ENCODE measurements at places on chromosomes 7 and 10.

- DNase-seq, result no peak
Observed at GRCh38 chr10:111275091-111275490, 198.3 kb downstream of the ADRA2A start.

GRCh38 chr10:3484306-3485056 is 300.5 kb downstream of the KLF6 start:
- peak; percentile 46 for DNase-seq

DNA sequence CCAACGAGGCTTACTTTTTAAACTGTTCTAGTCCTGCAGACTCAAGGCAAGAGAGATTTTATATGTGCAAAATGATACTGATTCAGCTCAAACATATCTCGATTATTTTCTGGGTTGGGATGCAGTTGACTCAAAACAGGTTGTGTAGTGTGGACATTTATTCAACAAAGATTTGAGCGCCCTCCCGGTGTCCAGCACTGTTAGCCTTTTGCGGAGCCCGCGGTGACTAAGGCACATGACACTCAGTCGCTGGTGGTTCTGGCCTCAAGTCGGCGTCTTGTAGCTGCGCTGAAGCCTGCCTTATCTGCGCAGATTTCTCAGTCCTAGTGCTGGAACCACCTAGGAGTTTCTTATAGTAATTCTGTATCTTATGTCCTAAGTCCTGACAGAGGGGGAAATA is 938 bp upstream of the CADPS2 start:
- DNase-seq, result peak; percentile 72

- peak; percentile 64 for DNase-seq
Observed at GRCh38 chr7:98119256-98119918, 12.7 kb downstream of the LMTK2 start.

- DNase-seq, result peak; percentile 77
Observed at GRCh38 chr10:117936141-117936540, 110.6 kb downstream of the RAB11FIP2 start.

DNA sequence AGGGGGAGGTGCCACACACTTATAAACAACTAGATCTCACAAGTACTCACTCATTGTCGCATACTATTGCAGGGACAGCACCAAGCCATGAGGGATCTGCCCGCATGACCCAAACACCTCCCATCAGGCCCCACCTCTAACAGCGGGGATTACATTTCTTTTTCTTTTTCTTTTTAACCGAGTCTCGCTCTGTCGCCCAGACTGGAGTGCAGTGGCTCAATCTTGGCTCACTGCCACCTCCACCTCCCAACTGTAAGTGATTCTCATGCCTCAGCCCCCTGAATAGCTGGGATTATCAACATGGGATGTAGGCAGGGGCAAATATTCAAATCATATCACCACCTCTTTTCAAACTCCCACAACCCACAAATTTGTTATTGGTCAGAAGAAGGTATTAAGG is 76.7 kb downstream of the SKAP2 start:
- DNase-seq, result no peak

- DNase-seq, result no peak
Observed at GRCh38 chr10:125096371-125096770, 64.0 kb downstream of the CTBP2 start.

- no peak for DNase-seq
Observed at GRCh38 chr10:34826857-34827766, 12.0 kb upstream of the PARD3 start.

- peak; percentile 62 for DNase-seq
Observed at GRCh38 chr7:108190891-108191290, 60.7 kb upstream of the LAMB4 start.

DNA sequence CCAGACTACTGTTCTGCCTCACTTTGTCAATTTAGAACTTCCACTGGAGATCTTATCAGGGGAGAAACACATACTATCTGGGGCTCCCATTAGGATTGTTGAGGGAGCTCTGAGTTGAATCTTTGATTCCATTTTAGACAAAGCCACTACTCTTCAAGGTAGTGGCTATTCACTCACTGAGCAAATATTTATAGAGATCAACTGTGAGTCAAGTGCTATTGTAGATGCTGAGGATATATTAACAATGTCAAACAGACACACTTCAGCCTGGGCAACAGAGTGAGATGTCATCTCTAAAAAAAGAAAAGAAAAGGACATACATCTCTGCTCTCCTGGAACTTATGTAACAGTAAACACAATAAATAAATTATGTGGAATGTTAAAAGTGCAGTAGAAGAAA is 315.3 kb downstream of the PTEN start:
- DNase-seq, result no peak

- DNase-seq, result peak; percentile 88
Observed at GRCh38 chr10:72637398-72637857, 11.5 kb upstream of the MICU1 start.

DNA sequence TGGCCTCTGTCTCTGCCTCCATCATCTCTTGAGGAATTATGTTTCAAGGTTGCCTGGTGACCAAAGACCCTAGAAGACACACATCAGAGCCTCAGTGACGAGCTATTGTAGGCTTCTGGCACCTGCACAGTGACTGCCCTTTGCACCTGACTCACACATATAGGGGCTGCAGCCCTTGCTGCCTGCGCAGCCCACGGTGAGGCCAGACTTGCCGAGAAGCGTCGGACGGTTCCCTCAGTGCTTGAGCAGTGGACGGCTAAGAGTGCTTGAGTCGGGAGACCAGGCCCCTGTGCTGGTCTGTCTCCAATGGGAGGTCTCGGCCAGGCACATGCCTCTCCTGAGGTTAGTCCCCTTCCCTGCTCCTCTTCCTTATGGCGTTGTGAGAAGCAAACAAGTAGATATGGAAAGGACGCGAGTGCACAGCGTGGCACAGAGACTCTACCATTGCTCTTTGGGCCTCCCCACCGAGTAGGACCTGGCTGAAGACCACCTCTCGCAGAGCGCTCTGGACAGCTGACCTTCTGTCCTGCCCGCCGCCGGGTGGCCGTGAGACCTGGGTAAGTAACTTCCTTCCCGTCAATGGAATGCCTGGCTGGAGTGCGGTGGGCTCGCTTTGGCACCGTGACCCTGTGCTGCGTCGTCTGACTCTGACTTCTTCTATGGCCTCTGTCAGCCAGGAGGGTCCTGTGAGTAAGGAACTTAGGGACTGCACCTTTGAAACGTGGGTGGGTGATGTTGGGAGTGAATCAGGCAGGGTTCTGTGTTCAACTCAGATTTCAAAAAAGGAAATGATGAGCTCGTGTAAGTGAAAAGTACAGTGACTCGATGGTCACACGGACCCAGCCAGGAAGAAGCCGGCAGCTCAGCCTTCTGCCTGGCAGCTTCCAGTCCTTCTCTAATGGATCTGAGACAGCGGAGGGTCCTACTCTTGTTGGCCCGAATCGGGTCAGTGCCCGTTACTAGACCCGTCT is 33.7 kb downstream of the ZNF775 start:
- DNase-seq, result no peak

DNA sequence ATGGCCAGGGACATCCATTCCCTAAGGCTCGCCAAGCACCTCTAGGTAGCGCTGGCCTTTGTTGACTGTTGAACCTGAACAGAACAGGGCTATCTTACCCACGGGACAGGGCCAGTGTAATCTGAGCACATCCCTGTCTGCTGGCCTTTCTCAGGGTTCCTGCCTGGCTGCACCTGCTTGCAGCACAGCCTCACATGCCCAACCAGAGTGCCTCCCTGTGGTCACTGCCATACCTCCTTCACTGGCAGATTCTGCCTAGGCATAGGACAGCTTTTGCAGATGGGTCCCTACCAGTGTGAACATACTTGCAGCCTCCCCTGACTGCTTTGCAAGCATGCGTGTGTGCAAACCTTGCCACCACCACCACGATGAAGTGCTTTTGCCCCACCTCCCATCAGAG is 15.8 kb upstream of the LIPN start:
- DNase-seq, result no peak

DNA sequence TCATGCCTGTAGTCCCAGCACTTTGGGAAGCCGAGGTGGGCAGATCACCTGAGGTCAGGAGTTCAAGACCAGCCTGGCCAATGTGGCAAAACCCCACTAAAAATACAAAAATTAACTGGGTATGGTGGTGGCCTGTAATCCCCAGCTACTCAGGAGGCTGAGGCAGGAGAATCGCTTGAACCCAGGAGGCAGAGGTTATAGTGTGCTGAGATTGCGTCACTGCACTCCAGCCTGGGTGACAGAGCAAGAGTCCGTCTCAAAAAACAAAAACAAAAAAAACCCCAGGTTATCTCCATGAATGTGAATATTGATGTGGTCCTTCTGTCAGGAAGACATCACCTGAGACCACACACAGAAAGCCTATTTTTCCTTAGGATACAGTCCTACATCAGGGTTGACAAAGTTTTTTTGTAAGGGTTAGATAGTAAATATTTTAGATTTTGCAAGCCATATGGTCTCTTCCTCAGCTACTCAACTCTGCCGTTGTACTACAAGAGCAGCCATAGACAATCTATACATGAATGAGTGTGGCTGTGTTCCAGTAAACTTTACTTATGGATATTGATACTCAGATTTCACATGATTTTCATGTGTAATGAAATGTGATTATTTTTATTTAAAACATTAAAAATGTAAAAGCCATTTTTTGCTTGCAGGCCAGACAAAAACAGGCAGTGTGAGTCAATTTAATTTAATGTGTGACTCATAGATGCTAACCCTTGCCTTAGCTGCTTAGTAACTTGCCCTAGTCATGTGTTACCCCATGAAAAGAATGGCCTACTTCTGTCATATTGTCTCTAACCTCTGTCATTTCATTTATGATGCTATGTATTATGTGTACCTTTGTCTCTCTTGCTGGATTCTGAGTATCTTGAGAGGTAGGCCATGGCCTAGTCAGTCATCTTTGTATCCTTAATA is 78.1 kb downstream of the TPST1 start:
- peak; percentile 91 for DNase-seq

GRCh38 chr7:50558294-50559053 is 6.7 kb downstream of the DDC start:
- DNase-seq, result no peak

GRCh38 chr10:68462536-68462935 is 9.2 kb downstream of the DNA2 start:
- DNase-seq, result no peak

GRCh38 chr10:124319926-124320391 is 98.8 kb downstream of the OAT start:
- DNase-seq, result no peak

DNA sequence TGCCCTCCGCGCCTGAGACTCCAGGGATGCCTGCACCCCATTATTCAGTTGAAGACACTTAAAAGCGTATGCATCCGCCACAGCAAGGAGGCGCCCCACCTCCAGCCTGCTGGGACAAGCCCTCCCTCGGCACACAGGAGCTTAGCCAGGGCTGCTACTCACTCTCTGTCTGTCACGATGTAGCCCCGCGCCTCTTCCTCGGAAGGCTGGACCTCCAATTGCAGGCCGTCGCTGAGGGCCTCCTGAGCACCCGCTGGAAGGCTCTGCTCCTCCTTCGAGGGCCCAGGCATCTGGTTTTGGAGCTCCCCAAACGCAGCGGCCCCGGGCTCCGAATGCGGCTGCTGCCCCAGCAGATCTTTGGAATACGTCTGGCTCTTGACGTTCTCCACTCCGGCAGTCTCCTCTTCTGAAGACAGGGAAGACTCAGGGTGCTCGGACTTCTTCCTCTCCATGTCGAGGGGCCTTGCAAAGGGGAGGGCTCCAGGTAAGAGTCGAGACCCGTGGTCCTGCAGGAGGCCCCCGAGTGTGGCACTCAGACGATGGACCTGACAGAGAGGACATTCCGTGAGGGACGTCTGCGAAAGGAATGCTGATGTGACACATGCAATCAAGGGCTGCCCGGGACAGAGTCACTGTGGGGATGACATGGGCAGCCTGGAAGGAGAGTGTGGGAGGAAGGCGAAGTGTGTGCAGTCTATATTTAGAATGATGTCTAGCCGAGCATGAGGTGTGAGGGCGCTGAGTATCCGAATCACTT is 453.9 kb downstream of the PTPRN2 start:
- no peak for DNase-seq

DNA sequence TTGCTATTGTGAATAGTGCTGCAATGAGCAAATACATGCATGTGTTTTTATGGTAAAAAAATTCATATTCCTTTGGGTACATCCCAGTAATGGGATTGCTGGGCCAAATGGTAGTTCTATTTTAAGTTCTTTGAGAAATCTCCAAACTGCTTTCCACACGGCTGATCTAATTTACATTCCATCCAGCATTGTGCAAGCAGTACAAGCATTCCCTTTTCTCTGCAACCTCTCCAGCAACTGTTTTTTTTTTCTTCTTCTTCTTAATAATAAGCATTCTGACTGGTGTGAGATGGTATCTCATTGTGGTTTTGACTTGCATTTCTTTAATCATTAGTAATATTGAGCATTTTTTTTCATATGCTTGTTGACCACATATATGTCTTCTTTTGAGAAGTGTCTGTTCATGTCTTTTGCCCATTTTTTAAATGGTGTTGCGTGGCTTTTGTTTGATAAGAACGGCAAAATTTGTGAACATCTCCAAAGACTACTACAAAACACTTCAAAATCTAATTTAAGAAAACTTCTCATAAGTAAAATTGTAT is 136.1 kb upstream of the MYO3A start:
- no peak for DNase-seq

GRCh38 chr10:21401196-21401595 is 124.3 kb downstream of the SKIDA1 start:
- peak; percentile 37 for DNase-seq

DNA sequence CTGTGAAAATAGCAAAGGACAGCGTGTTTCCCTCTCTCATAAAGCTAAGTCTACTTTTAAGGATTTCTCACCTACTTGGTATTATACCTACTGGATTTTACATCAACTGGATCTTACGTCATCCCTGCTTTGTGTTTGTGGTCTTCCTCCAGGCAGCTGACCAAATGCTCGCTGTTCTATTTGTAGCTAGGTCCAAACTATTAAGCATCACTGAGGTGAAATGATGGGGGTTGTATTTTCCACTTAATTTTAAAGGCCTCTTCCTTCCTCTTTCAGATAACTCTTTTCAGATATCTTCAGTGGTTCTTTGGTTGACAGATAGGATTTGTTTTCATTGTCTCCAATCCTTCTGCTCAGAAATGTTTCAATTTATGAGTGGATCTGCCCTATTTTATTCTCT is 169.7 kb downstream of the RNLS start:
- DNase-seq, result no peak

GRCh38 chr7:43569424-43569823 is 13.5 kb upstream of the STK17A start:
- peak; percentile 83 for DNase-seq

DNA sequence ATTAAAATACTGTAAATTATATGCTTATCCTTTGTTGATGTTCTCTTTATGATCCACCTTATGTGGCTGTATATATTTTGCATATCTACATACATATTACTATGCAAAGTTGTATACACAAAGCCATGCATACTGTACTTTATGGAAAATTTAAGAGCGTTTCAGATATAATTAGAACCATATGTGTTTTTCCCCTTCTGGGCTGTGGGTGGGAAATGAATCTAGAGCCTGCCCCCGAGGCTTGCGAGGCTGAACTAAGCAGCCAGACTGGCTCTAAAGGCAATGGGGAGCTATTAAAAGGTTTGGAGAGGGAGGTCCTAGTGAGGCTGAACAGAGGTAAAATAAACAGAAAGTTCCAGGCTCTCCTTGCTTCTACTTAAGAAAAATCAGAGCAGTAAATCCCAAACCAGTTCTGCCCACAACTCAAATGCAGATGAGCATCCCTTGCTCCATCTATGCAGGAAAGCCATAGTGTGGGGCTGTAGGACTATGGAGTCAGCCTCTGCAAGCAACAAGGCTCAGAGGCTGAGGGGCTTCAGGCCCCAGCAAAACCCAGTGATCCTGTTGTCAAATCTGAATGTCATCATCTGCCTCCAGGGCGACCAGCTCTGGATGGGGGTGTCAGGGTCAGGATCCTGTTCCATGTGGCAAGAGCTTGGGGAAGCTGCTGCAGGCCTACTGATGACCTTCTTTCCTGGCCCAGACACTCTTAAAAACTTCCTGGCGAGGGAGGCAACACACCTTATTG is 14.1 kb upstream of the DDIT4 start:
- DNase-seq, result peak; percentile 88

- no peak for DNase-seq
Observed at GRCh38 chr10:35872671-35873070, 230.6 kb upstream of the FZD8 start.

All from fibroblast of mammary gland (primary cell).